ENCODE measurements at places on chromosomes 5 and 9. TPM values are rescaled to one million over a fixed set of nuclear protein-coding genes. Genes with fewer than 3 reads are reported as not detected.

Gene SLC25A2
- total RNA-seq, result 0.38 TPM

Gene FGFR4
- 3.0 TPM for total RNA-seq

Gene CCNO
- total RNA-seq, result not detected

Gene SLC36A2
- total RNA-seq, result not detected

Gene PCDHB6
- total RNA-seq, result not detected

Gene PCDHB7
- not detected for total RNA-seq

Gene PCDHA9
- not detected for total RNA-seq

DNA sequence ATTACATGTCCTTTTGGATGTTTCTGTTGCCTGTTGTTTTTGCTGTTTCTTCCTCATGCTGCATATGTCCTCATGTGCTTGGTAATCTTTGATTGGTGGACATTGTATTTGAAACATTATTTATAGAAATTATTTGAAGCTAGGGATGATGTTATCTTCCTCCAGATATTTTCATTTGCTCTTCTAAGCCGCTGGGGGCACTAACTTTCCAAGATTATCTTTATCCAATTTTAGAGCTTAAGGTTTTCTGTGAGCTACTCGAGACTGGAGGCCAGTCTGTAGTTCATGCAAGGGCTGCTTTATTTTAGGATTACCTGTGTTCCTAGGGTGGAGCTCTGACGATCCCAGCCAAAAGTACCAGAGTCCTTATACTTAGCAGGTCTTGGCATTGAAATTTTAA lies 40.9 kb downstream of the STX17 start:
- H3K27ac ChIP-seq, result no peak overlapping the region
- no peaks in the 10 kb centered on the region for H3K4me1 ChIP-seq
- no peak overlapping the region for H3K4me3 ChIP-seq
- no peak for DNase-seq
- H3K27me3 ChIP-seq, result no peaks in the 10 kb centered on the region

DNA sequence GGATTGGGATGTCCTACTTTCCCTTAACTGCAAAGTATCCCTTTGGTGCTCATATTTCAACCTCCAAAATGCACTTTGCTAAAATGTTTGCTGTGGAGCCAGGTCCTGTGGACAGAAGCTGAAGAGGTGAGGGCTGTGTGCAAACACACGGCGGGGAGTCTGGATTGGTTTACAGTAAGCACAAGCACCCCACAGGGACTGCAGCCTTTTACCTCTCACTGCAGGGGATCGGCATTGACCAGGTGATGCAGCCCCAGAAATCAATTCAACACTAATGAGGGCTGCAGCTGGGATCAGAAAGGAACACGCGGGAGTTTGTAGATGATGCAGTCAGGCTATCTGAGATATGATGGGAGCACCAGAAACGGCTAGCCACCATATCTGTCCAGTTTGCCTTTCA lies 450.9 kb downstream of the CCDC171 start:
- no peaks in the 10 kb centered on the region for H3K27me3 ChIP-seq
- no peaks in the 10 kb centered on the region for H3K4me1 ChIP-seq
- no peak overlapping the region for H3K27ac ChIP-seq
- no peak overlapping the region for H3K4me3 ChIP-seq
- DNase-seq, result no peak

DNA sequence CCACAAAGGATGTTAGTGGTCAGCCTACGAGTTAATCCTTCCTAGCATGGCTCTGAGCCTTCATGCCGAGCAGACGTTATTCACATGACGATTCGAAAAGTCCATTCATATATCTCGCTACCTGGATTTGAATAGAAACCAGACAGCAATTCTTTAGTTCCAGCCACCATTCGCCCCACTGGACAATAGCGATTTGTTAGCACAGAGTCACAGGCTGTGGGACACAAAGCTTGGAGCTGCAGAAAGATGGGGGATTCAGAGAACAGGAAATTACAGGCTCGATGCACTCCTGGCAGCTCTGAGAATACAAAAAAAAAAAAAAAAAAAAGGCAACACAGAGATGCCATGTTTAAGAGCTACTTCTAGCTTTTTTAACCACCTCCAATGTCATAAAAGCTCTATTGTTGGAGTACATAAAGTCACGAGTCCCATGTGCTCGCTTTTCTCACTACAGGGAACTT lies 110.7 kb downstream of the NR6A1 start:
- H3K36me3 ChIP-seq, result no peaks in the 10 kb centered on the region
- no peak overlapping the region for H3K27ac ChIP-seq
- peaks cover 10% of the 10 kb centered on the region for H3K27me3 ChIP-seq
- no peak overlapping the region for H3K4me3 ChIP-seq
- H3K4me1 ChIP-seq, result peaks cover 12% of the 10 kb centered on the region
- DNase-seq, result no peak

DNA sequence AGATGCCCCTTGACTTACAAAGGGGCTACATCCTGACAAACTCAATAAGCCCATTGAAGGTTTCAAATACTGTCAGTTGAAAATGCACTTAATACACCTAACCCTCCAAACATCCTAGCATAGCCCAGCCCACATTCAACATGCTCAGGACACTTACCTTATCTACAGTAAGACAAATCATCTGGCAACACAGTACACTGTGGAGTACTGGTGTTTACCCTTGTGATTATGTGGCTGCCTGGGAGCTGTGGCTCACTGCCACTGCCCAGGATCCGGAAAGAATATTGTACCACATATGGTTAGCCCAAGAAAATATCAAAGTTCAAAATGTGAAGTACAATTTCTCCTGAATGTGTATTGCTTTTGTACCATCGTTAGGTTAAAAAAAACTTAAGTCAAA lies 562.2 kb downstream of the HTR1A start:
- no peak overlapping the region for H3K27ac ChIP-seq
- no peaks in the 10 kb centered on the region for H3K4me1 ChIP-seq
- H3K27me3 ChIP-seq, result no peaks in the 10 kb centered on the region
- H3K36me3 ChIP-seq, result no peaks in the 10 kb centered on the region

DNA sequence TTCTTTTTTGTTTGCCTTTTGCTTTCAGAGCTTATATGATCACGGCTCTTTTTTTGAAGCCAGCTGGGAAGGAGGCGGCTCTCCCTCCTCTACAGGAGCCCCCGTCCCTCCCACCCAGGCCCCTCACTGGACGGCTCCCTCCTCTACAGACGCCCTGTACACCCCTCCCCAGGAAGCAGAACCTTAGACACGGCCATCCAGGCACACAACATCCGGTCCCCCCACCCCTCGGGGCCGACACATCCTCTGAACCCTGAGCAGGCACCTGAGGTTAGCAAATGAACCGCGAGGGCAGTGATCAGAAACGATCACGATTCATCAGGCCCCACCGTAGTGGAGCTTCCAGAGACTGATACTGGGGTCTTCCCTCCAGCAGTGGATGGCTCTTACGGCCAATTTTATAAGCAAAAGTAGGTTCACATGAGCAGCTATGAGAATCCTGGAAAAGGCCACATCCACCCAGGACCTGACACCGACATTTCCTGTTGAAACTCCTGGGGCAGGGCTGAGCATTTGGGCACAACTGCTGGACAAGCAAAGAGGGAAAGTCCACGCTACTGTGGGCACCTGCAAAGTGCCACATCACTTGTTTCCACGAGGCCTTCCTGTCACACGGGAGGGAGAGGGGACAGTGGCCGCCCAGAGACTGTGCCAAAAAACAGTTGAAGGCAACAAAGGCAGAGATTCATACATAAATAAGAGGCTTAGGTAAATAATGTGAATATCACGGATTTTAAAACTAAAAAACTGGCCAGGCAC lies 78.9 kb downstream of the SEMA4D start:
- DNase-seq, result peak; percentile 73
- peak overlapping the region; percentile 48 for H3K4me3 ChIP-seq

GRCh38 chr9:19642256-19642655 lies 146.6 kb downstream of the SLC24A2 start:
- H3K27me3 ChIP-seq, result no peaks in the 10 kb centered on the region
- H3K27ac ChIP-seq, result no peak overlapping the region
- no peaks in the 10 kb centered on the region for H3K4me1 ChIP-seq
- no peak overlapping the region for H3K4me3 ChIP-seq

- peaks cover 75% of the 10 kb centered on the region for H3K27me3 ChIP-seq
- no peak overlapping the region for H3K27ac ChIP-seq
- no peak for DNase-seq
- peaks cover 30% of the 10 kb centered on the region for H3K4me1 ChIP-seq
Observed at GRCh38 chr5:88676637-88677375, 206.2 kb downstream of the MEF2C start.

- DNase-seq, result no peak
- no peak overlapping the region for H3K27ac ChIP-seq
- peaks cover 4% of the 10 kb centered on the region for H3K36me3 ChIP-seq
- H3K27me3 ChIP-seq, result no peaks in the 10 kb centered on the region
- H3K4me3 ChIP-seq, result no peak overlapping the region
Observed at GRCh38 chr9:20353524-20353923, 268.8 kb downstream of the MLLT3 start.

GRCh38 chr9:87545858-87546257 lies 48.2 kb downstream of the DAPK1 start:
- H3K4me1 ChIP-seq, result no peaks in the 10 kb centered on the region
- no peak overlapping the region for H3K4me3 ChIP-seq
- DNase-seq, result no peak

DNA sequence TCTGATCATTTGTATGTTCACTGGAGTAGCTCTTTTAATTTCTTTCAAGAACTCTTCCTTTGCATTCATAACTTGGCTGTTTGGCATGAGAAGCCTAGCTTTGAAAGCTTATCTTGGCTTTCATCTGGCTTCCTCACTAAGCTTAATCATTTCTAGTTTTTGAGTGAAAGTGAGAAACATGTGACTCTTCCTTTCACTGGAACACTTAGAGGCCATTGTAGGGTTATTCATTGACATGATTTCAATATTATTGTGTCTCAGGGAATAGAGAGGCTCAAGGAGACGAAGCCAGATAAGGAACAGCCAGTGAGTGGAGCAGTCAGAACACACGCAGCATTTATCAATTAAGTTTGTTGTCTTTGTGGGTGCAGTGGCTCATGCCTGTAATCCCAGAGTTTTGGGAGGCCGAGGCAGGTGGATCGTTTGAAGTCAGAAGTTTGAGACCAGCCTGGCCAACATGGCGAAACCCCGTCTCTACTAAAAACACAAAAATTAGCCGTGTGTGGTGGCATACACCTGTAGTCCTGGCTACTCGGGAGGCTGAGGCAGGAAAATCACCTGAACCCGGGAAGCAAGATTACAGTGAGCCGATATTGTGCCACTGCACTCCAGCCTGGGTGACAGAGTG lies 98.3 kb downstream of the UGCG start:
- H3K4me1 ChIP-seq, result peaks cover 17% of the 10 kb centered on the region
- no peaks in the 10 kb centered on the region for H3K27me3 ChIP-seq

DNA sequence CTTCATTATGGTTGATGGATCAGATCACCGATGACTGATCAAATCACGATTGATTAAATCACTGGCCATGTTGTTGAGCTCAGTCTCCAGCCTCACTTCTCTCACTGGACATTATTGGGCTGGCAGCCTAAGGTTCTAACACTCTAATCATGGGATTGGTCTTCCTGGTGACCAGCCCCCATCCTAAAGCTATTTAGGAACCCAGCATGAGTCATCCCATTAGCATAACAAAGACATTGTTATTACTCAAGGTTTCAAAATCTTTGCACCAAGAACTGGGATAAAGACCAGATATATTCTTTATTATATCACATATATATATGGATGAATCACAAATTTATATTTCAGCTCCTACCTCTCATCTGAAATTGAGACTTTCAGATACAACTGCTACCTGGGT lies 272.1 kb upstream of the IL12B start:
- H3K4me3 ChIP-seq, result no peak overlapping the region
- H3K36me3 ChIP-seq, result no peaks in the 10 kb centered on the region
- no peak overlapping the region for H3K27ac ChIP-seq
- no peaks in the 10 kb centered on the region for H3K27me3 ChIP-seq
- DNase-seq, result no peak
- H3K4me1 ChIP-seq, result no peaks in the 10 kb centered on the region

- peaks cover 92% of the 10 kb centered on the region for H3K4me1 ChIP-seq
- H3K27me3 ChIP-seq, result no peaks in the 10 kb centered on the region
- no peak for DNase-seq
- peaks cover 8% of the 10 kb centered on the region for H3K36me3 ChIP-seq
- H3K4me3 ChIP-seq, result no peak overlapping the region
Observed at GRCh38 chr5:141597814-141598213, 21.0 kb downstream of the DIAPH1 start.

DNA sequence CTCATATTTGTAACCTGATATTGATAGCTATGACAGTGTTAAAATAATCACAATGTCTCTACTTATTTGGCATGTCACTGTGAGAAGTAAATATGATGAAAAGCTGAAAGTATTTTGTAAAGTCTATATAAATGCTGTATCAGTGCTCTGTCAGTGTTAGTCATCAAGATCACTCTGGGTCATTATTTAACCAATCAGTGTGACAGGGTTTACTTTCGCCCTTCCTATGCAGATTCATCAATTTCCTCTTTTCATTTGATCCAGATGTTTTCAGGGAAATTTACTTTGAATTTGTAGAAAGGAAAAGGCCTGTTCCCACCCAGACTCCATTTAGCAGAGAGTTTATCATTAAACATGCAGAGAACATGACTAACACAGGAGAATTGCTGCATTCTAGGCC lies 9.9 kb upstream of the PCSK5 start:
- H3K4me1 ChIP-seq, result no peaks in the 10 kb centered on the region
- no peak for DNase-seq

DNA sequence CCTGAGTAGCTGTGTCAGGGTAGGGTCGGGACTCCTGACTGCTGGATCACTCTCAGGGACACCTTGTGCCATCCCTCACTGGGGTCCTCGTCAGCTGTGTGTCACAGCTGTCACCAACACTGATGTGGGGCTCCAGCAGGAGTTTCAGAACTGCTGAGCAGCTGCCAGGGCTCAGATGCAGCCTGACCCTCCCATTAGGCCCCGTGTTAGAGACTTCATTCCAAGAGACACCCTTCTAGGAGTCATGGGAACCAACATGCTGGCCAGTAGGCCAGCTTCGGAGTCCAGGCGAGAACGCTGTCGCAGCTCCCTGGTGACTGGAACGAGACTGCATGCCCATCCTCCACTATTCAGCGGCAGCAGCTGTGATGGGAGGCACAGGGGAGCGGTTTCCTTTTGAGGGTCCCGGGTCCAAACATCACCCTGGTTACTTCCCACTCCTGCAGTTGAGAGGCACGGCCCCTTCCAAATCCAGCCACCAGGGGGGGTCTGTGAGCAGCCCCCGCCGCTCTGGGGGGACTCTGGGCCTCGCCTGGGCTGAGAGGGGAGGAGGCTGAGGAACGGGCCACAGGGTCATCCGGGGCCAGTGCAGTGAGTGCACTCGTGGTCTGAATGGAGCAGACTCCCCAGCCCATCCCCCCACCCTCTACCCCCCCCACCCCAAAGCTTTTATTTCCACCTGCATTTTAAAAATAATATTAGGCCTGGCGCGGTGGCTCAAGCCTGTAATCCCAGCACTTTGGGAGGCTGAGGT lies 12.6 kb upstream of the TCF7 start:
- DNase-seq, result peak; percentile 77
- peak overlapping the region; percentile 85 for H3K27ac ChIP-seq
- no peak overlapping the region for H3K4me3 ChIP-seq
- peaks cover 95% of the 10 kb centered on the region for H3K4me1 ChIP-seq

- H3K36me3 ChIP-seq, result no peaks in the 10 kb centered on the region
- H3K4me1 ChIP-seq, result no peaks in the 10 kb centered on the region
- no peak for DNase-seq
- no peaks in the 10 kb centered on the region for H3K27me3 ChIP-seq
Observed at GRCh38 chr5:23684103-23684502, 176.7 kb downstream of the PRDM9 start.

- DNase-seq, result no peak
- no peaks in the 10 kb centered on the region for H3K27me3 ChIP-seq
- no peaks in the 10 kb centered on the region for H3K36me3 ChIP-seq
- no peak overlapping the region for H3K4me3 ChIP-seq
- H3K4me1 ChIP-seq, result peaks cover 11% of the 10 kb centered on the region
Observed at GRCh38 chr9:76453785-76454184, 5.2 kb upstream of the GCNT1 start.

GRCh38 chr9:131273146-131273855 lies 3.0 kb downstream of the FAM78A start:
- peaks cover 37% of the 10 kb centered on the region for H3K4me1 ChIP-seq
- H3K36me3 ChIP-seq, result no peaks in the 10 kb centered on the region
- H3K27ac ChIP-seq, result peak overlapping the region; percentile 72
- H3K27me3 ChIP-seq, result no peaks in the 10 kb centered on the region
- H3K4me3 ChIP-seq, result peak overlapping the region; percentile 91

Data from CD4-positive, alpha-beta memory T cell (primary cell).